ENCODE measurements at places on chromosomes 13 and 19. TPM values are rescaled to one million over a fixed set of nuclear protein-coding genes. Genes with fewer than 3 reads are reported as not detected.
A peak's percentile ranks its signal among the peaks of the same experiment; 100 is the strongest.

DNA sequence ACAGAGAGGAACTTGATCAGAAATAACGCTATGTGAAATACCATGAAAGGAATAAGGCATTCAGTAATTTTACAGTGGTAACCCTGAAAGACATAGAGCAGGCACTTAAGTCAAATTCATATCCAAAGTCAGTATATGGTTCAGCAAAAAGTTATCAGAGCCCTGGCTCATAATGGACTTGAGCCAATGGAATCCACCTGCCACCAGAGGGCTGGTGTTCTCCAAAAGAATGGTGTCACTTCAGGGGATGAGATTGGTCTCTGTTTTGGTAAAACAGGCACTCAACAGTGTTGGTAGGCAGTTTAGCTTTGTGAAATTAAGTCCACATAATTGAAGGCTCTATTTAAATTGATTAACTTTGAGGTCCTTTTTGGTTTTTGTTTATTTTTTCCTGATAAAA, 93.9 kb downstream of the LIG4 start:
- DNase-seq: no peak

- DNase-seq: no peak
These were observed 110.4 kb upstream of the MBNL2 start for GRCh38 chr13:97111756-97112155.

GRCh38 chr19:50003810-50004419, 21.3 kb downstream of the VRK3 start:
- DNase-seq: peak; percentile 73

PRKCG gene
- 2.8 TPM for total RNA-seq

Data from HCT116 (cell line).